Stimulated activated CD4-positive, alpha-beta T cell treated with anti-CD3 and anti-CD28 coated beads, TNF-alpha, amount 100 ng/mL, for 48 hours (primary cell): ENCODE measurements at places on chromosomes 1 and 21.

GRCh38 chr1:160987359-160988050 lies 32.9 kb upstream of the ITLN2 start:
- no peak for DNase-seq

GRCh38 chr1:113146242-113147072 lies 73.5 kb downstream of the LRIG2 start:
- DNase-seq = no peak

DNA sequence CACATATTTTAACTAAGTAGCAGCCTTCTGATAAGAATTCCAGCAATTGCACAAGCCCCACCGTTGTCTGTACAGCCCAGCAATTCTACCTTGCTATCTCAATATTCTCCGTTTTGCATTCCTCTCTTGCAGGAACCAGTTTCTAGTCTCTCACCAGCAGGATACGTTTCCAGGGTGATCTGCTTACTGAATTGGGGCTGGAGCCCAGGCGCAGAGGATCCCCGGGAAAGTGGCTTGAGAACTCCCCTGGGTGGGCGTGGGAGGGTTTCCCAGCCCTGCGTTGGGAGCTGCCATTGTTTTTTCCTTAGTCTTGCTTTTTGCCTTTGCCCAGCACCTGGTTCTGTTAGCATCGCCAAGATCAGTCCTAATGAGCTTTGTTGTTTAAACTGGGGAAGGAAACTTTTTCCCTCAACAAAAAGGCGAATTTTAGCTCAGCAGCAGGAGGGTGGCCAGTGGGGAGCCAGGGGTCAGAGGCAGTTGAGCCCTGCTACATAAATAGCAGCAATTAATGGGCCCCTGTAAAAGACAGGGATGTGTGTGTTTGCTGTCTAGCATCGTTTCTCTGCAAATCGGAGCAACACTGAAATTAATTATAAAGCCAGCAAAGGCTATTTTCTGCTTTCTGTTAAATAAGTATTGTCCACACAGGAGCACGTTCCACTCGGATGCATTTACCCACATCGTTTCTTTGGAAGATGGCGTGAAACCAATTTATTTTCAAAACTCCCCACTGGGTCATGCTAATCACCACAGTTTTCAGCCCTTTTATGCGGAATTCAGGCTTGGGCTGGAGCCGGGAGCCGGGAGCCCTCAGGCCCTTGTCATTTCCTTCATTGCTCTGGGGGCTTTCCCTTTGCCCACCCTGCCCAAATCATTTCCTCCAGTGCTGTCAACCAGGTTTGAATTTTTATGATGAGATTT lies 36.6 kb downstream of the HUNK start:
- no peak for DNase-seq

- no peak for DNase-seq
Observed at GRCh38 chr1:190608282-190608681, 130.6 kb upstream of the BRINP3 start.

GRCh38 chr1:247118946-247119446 lies 14.8 kb upstream of the ZNF669 start:
- DNase-seq = no peak

DNA sequence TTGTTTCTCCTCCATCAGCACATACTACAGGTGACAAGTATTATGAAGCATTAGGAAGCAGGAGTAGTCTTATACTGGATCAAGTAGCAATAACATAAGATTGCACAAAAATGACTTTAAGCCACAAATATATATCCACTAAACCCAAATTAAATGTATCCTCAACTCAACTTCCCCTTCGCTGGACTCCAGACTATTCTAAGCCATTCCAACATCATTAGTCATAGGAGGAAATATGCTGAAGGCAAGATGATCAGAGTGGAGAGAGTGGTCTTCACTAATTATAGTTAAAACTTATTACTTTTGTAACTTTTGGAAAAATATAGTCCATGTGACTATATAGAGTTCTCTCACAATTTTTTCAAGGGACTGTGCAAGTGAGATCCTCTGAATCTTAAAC lies 390.7 kb upstream of the ZP4 start:
- no peak for DNase-seq

GRCh38 chr1:5161372-5161771 lies 507.0 kb downstream of the AJAP1 start:
- no peak for DNase-seq

DNA sequence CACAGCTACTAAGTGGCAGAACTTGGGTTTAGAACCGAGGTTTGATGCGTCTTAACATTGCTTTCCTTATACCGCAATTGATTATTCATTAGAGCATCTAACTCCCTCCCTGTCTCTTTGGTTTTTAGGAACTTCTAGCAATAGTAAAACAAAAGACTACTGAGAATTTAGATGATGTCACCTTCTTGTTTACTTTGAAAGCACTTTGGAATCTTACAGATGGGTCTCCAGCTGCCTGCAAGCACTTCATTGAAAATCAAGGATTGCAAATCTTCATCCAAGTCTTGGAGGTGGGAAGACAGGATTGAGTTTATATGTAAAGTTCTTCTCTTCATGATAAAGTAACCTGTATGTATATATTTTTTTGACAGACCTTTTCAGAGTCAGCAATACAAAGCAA lies 35.0 kb downstream of the ZYG11A start:
- DNase-seq = no peak

DNA sequence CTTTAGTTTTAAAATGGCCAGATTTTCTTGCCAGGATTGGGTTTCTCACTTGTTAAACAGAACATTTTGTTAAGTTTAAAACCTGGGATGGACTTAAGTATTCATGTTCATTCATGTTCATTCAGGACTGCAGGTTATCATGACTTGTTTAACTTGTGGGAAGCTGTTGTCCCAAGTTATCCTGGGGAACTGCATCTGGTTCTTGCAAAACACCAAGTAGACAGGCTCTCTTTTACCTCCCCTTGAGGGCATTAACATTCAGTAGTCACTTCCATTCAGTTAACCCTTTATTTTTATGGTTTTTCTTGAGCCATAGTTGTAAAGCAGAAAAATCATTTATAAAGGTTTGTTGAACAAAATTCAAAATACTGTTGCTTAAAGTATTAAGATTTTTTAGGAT lies 8.1 kb downstream of the SOD1 start:
- DNase-seq = no peak

- no peak for DNase-seq
Observed at GRCh38 chr1:220759147-220759546, 11.0 kb downstream of the MTARC2 start.

DNA sequence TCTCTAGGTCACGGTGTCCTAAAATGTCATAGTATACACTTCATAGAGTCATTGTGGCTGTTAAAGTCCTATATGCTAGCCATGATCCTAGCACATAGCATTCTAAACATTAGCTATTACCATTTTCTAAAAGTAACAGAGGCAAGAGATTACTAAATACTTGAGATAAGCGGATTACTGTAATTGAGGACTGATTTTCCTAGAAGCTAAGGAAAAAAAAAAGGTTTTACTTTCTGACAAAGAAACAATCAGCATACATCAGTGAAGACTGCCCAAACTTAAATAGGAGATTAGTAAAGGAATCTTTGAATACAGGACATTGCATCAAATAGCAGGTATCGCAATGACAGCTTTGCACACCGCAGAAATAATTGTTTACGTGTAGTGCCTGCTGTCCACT lies 91.3 kb upstream of the HNRNPU start:
- DNase-seq = no peak

DNA sequence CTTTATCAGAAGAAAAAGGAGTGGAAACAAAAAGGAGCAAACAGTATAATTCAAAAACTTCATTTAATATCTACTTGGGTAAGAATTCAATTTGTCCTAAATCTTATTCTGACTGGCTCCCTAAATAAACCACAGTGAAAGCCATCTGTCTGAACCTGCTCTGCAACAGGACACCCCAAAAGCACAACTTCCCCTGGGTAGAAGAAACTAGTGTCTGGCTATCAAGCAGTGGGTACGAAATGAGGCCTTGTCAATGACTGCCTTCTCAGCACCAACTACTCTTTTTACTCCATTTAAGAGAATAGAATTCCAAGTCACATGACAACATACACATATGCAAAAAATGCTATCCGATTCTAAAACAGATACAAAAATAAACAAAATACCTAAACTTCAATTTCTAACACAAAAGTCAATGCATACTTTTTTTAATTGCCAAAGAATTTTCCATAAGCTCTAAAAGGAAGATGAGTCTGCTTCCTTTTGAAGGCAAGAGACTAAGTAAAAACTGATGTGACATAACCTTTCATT lies 206.8 kb downstream of the SLC45A1 start:
- DNase-seq = no peak

DNA sequence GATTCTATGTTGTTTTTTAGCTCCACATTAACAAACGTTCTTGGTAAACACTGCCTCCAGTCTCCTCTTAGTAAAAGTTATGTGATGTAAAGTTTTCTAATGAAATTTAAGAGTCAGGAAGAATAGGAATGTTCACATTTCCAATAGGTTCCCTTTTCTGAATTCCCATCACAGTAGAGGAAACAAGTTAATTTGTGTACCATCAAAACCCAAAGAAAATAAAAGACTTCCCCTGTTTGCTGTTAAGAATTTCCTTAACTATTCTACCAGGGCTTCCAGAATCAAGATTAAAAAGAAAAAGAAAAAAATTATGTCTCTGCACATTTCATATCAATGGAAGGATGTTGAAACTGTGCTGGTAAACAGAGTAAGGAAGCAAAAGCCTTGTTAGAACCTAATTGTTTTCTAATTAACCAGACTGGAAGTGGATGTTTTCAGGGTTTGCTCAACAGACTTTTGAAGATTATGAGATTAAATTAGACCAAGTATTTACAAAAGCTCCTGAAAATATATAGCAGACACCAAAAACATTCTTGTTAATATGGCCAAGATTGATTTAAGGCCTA lies 43.4 kb upstream of the PALMD start:
- DNase-seq = no peak

GRCh38 chr1:176795929-176796328 lies 333.0 kb downstream of the PAPPA2 start:
- no peak for DNase-seq

GRCh38 chr1:213320191-213320870 lies 269.3 kb downstream of the RPS6KC1 start:
- DNase-seq = no peak

DNA sequence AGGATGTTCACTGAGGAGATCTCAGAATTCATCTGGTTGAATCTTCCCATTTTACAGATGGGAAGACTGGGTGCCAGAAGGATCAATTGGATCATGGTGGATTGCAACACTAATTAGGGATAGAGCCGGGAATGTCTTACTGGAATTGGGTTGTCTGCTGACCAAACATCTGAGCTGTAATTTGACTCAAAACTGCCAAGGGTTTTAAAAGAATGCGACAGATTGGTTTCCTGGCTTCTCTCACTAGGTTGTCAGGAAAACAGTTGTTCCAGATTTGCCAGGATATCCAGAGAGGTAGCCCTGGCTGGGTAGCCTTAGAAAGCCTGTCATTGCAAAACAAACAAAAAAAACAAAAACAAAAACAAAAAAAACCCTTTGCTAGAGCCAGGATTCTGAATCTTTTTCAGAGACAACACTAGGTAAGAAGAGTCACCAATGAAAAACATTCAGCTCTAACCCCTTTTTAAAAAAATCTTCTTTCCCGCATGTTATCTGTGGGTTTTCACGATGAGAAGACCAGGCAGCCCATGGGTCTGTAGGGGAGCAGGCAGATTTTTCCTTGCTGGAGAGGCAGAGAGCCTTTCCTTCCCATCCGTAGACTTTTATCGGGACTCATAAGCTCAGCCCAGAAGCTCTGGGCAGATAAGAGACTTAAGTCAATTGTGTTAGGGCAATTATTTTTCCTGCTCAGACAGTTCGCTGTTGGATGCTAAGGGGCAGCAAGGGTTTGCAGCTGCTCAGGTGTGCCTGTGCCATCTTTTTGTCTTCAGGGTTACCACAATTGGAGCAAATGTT lies 418.9 kb downstream of the PRDM2 start:
- DNase-seq = no peak

DNA sequence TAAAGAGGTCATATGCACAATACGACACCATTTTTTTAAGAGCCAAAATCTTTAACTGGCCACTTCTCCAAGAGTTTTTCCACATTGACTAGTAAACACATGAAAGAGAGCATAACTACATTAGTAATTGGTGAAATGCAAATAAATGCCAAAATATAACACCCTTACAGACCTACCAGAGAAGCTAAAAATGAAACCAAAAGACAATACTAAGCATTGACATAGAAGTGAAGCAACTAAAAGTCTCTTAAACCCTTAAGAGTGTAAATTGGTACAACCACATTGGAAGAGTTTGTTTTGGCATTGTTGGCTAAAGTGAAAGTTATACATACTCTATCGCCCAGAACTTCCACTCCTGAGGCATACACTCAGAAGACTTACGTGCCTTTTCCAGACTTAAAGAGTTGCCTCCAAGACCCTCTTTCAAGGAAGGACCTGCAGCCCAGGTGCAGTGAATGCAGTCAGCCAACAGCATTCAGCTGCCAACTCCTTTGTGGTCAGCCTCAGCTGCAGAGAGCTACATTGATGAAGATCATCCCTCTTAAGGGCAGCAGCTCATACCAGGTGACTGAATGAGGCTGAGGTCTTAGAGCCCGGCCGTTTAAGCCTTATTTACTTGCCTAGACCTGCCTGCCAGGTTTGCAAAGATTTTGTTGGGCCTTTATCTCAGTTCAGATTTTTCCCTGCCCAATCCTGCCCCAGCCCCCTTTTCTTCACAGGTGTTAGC lies 839.1 kb upstream of the ADGRL2 start:
- DNase-seq = no peak

- no peak for DNase-seq
Observed at GRCh38 chr1:230142608-230143210, 75.7 kb downstream of the GALNT2 start.

DNA sequence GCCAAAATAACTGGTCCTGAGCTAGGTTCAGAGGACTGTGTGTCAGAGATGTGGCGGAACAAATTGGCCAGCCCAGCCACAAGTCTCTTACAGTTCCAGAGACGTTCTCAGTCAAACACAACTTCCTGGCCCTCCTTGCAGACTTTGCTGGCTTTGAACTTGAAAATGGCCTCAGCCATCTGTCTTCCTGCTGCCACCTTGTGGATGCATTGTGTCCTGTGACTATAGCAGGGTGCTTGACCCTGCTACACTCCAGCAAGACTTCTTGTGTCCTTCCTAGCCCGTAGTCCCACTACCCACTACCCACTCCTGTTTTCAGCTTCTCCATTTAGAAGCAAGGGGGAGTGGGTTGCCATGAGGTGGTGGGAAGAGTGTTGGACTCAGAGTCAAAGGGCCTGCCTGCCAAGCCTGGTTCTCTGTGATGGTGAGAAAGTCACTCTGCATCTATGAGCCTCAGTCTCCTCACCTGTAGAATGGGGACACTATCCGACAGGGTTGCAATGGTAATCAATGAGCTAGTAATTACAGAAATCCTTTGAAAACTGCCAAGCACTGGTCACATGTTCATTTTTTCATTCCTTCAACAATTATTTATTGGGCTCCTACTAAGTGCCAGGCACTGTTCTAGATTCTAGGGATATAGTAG lies 109.9 kb downstream of the IGSF21 start:
- DNase-seq = no peak

GRCh38 chr21:35984654-35985361 lies 75.5 kb downstream of the SETD4 start:
- DNase-seq = no peak

- DNase-seq = no peak
Observed at GRCh38 chr1:7420098-7420445, 351.0 kb upstream of the VAMP3 start.

GRCh38 chr1:186577216-186577615 lies 103.0 kb downstream of the PTGS2 start:
- no peak for DNase-seq

GRCh38 chr1:222243902-222244301 lies 304.0 kb downstream of the HHIPL2 start:
- DNase-seq = no peak
